Gastrocnemius medialis (tissue), 4 donors: ENCODE measurements at places on chromosomes 1 and 21. TPM values are rescaled to one million over a fixed set of nuclear protein-coding genes. Genes with fewer than 3 reads are reported as not detected.

- H3K27ac ChIP-seq = peak overlapping the region; percentile 16
- H3K4me1 ChIP-seq = no peaks in the 10 kb centered on the region
- H3K4me3 ChIP-seq = no peak overlapping the region
- no peak for DNase-seq
- no peaks in the 10 kb centered on the region for H3K27me3 ChIP-seq
- no peaks in the 10 kb centered on the region for H3K36me3 ChIP-seq
Observed at GRCh38 chr21:16250273-16250672, 520.5 kb downstream of the USP25 start.

- H3K27ac ChIP-seq = no peak overlapping the region
- no peaks in the 10 kb centered on the region for H3K36me3 ChIP-seq
- H3K27me3 ChIP-seq = no peaks in the 10 kb centered on the region
- no peak overlapping the region for H3K4me3 ChIP-seq
Observed at GRCh38 chr21:14243874-14244273, 27.9 kb downstream of the RBM11 start.

- H3K27me3 ChIP-seq = no peaks in the 10 kb centered on the region
- no peaks in the 10 kb centered on the region for H3K36me3 ChIP-seq
- no peak for DNase-seq
Observed at GRCh38 chr1:175158170-175158591, 34.4 kb downstream of the KIAA0040 start.

DNA sequence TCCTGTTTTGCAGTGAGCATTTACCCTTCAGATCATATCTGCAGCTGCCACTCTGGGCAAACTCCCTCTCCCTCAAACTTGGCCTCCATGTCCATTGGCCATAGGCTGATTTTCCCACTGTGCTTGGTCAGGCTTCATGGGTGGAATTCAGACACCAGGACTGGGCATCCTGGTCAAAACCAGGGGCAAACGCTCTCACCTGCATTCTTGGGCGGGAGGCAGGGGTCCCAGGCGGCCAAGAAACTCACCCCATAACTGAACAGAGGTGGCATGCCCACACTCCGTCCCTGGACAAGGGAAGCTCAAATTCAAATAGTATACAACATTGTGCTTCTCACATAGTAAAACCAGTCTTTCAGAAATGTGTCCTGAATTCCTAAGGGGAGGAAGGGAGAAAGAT lies 81.1 kb upstream of the ZNF648 start:
- no peak overlapping the region for H3K4me3 ChIP-seq
- no peaks in the 10 kb centered on the region for H3K27me3 ChIP-seq
- H3K27ac ChIP-seq = peak overlapping the region; percentile 95
- peaks cover 27% of the 10 kb centered on the region for H3K4me1 ChIP-seq

DNA sequence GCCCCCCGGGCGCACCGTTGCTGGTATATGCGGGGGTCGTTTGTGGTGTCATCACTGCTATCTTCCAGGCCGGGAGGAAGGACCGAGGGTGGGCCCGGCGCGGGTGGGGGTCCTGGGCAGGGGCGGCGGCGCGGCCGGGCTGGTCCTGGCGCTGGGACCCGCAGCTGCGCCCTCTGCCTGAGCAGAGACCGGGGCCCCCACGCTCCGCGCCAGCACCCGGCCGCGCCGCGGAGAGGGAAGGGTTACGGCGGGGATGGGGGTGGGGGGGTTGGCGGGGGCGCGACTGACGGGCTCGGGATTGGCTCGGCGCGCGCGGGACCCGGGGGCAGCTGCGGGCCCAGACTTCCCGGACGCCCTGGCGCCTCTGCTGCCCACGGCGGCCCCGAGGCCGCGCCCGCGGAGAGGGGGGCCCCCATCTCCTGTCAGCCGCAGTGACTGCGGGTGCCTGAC lies 13.8 kb upstream of the SAMD11 start:
- no peak overlapping the region for H3K27ac ChIP-seq
- no peak for DNase-seq
- peaks cover 36% of the 10 kb centered on the region for H3K27me3 ChIP-seq
- no peaks in the 10 kb centered on the region for H3K4me1 ChIP-seq

GRCh38 chr1:37174876-37175275 lies 140.6 kb upstream of the GRIK3 start:
- H3K36me3 ChIP-seq = no peaks in the 10 kb centered on the region
- H3K4me3 ChIP-seq = no peak overlapping the region
- DNase-seq = no peak
- no peaks in the 10 kb centered on the region for H3K27me3 ChIP-seq

DNA sequence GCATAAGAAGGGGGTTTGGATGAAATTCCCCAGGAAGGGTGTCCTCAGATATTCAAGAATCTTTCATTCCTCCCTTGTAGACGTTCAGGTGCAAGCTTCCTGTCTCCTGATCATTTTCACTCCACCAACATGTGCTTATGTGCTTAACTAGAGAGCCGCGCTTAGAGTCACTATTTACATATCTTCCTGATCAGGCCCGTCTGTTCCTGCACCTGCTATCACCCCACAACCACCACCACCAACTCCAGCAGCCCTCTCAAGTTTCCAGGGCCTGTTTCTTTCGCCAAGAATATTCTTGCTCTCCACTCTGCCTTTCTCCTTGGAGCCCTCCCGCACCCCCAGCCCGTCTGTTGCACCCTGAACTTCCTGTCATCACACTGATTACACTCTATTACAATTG lies 113.4 kb downstream of the SPSB1 start:
- no peak for DNase-seq
- no peaks in the 10 kb centered on the region for H3K36me3 ChIP-seq
- peaks cover 11% of the 10 kb centered on the region for H3K4me1 ChIP-seq
- H3K27ac ChIP-seq = no peak overlapping the region

DNA sequence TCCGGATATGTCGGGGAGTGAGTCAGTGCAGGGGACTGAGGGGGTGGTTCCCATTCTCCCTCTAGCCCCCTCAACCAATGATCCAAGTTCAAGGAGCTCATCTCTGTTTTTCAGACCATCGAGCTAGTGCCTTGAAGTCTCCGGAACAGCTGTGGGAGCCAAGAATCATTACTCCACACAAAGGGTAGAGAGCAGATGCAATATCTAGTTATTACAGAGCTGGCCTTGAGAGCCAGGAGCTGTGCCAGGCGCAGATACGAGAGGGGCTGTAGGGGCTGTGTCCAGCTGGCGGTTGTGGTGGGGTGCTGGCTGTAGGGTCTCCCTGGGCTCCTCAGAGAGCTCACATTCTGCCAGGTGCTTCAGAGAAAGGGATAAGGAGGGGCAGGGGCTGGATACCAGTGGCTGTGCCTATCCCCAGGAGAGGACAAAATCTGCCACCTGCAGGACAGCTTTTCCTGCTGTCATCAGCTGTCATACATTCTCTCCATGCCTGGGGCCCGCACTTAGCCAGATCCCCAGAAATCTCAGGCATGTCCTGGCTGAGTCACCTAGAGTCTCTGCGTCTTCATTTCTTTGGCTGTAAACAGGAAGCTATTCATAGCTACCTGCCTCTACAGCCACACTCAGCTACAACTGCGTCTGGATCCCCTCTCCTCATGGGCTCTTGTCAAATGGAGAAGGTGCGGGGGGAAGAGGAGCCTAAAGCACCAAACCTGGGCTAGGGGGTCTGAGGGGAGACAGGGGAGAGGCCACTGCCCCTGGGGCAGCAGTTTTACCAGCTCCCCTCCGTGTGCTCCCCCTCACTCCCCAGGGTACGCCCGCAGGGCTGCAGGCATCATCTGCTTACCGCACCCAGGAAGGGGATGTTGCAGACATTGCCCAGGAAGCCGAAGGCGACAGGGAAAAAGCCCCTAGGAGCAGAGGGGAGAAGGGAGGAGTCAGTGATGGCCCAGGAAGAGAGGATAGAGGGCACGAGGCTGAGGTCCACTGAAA lies 2.4 kb upstream of the KISS1 start:
- H3K4me3 ChIP-seq = peak overlapping the region; percentile 20
- H3K27me3 ChIP-seq = peaks cover 8% of the 10 kb centered on the region

DNA sequence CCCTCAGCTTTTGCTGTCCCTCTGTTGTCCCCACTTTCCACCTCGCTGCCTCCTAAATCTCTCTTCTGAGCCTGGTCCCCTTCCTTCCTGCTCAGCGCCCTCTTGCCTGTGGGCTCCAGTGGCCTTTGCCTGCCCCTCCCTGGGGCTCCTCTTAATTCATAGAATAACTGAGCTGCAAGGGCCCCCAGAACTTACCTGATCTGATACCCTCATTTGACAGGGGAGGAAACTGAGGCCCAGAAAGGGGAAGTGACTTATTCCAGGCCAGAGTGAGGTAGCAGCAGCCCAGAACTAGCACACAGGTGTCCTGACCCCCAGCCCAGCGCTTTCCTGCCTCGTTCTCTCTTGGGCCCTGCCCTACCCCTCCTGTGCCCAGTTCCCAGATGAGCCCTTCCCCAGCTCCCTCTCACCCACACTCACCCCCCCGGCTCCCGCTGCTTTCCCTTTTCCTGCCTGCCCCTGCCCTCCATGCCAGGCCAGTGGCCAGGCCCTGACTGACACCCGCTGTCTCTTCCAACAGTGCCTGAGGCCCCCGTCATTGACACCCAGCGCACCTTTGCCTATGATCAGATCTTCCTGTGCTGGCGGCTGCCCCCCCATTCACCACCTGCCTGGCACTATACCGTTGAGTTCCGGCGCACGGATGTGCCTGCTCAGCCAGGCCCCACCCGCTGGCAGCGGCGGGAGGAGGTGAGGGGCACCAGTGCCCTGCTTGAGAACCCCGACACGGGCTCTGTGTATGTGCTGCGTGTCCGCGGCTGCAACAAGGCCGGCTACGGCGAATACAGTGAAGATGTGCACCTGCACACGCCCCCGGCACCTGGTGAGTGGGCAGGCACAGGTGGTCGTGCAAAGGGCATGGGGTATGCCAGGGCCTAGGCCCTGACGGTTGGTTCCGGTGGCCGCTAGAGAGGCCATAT lies 5.7 kb downstream of the TRIM46 start:
- no peak for DNase-seq
- H3K4me1 ChIP-seq = peaks cover under 1% of the 10 kb centered on the region
- no peak overlapping the region for H3K27ac ChIP-seq
- H3K27me3 ChIP-seq = peaks cover 7% of the 10 kb centered on the region

DNA sequence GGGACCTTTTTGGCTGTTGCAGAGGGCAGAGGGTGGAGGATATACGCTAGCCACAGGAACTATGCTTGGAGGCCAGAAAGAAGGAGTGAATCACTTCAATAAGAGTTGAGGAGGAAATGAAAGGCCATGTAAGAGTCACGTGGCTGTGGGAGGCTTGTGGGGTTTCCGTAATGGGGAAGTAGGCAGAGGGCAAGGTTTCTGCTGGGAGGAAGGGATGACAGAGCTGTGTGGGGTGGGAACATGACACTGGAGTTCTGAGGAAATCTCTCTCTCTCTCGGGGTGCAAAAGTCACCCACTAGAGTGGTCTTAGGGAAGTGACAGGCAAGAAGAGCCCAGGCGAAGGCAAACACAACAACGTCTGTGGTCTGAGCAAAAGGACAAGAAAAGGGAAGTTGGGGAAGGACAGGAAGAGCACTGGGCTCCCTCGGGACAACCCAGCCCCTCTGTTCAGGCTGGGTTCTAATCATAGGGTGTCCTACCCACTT lies 3.9 kb upstream of the CD1C start:
- DNase-seq = peak; percentile 52
- no peak overlapping the region for H3K4me3 ChIP-seq

GRCh38 chr1:12546771-12547585 lies 71.0 kb downstream of the DHRS3 start:
- peaks cover 36% of the 10 kb centered on the region for H3K4me1 ChIP-seq
- peak overlapping the region; percentile 84 for H3K27ac ChIP-seq
- no peaks in the 10 kb centered on the region for H3K36me3 ChIP-seq
- DNase-seq = peak; percentile 73
- no peaks in the 10 kb centered on the region for H3K27me3 ChIP-seq

DNA sequence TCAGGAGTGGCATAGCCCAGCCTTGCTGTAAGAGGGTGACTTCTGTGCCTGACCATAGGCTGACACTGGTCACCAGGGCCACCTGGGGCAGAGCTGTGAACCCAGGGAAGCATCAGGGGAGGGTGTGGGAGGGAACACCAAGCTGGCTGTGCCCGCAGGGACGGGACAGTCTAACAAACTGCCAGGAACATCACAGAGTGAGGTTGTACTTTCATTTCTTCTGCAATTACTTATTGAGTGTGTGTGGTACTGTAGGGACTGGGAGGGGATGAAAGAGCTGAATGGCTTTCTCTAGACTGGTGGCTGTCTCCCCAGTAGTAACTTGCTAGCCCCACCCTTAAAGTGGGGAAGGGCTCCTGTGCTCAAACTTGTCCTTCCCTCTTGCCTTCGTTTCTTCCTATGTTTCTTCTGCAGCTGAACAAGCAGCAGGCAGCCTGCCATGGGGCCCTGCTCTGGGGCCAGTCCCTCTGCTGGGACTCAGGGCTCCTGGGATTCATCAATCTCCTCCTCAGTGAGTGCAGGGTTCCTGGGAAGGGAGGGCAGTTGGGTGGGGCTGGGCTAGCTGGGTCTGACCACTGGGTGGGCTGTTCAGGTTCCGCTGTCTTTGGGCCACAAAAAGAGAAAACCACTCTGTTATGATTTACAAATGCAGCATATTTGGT lies 39.7 kb upstream of the ETV3 start:
- no peaks in the 10 kb centered on the region for H3K36me3 ChIP-seq
- no peaks in the 10 kb centered on the region for H3K27me3 ChIP-seq
- no peak overlapping the region for H3K4me3 ChIP-seq
- no peak for DNase-seq
- H3K4me1 ChIP-seq = no peaks in the 10 kb centered on the region

DNA sequence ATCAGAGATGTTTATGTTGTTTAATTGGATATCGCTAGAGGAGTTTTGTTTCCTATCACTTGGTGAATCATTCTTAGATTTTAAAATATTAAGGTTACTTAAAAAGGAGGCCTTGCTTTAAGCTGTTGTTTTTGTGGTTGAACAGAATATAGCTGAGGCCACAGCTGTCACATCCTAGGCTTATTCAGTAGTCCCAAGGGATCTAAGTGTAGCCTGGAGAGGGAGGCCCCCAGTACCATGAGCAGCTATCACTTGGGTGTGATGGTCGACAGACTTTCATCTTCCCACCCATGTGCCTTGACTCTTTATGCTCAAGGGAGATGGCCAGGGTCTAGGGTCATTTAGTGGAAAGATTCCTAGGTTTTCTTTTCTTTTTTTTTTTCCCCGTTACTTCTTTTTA lies 278.7 kb downstream of the HHAT start:
- DNase-seq = no peak
- H3K4me1 ChIP-seq = no peaks in the 10 kb centered on the region
- no peak overlapping the region for H3K27ac ChIP-seq

GRCh38 chr1:240539769-240540414 lies 72.1 kb downstream of the GREM2 start:
- H3K36me3 ChIP-seq = no peaks in the 10 kb centered on the region
- H3K4me1 ChIP-seq = no peaks in the 10 kb centered on the region
- no peak for DNase-seq
- no peak overlapping the region for H3K4me3 ChIP-seq
- H3K27me3 ChIP-seq = no peaks in the 10 kb centered on the region
- no peak overlapping the region for H3K27ac ChIP-seq

GRCh38 chr1:68409426-68409825 lies 40.3 kb downstream of the RPE65 start:
- no peaks in the 10 kb centered on the region for H3K36me3 ChIP-seq
- H3K4me3 ChIP-seq = no peak overlapping the region
- no peaks in the 10 kb centered on the region for H3K4me1 ChIP-seq
- no peaks in the 10 kb centered on the region for H3K27me3 ChIP-seq
- DNase-seq = no peak

- H3K27ac ChIP-seq = no peak overlapping the region
- H3K4me3 ChIP-seq = no peak overlapping the region
- H3K4me1 ChIP-seq = no peaks in the 10 kb centered on the region
- no peak for DNase-seq
- H3K36me3 ChIP-seq = no peaks in the 10 kb centered on the region
Observed at GRCh38 chr1:57736940-57737339, 313.1 kb upstream of the DAB1 start.

GCLM gene
- total RNA-seq = 20.9 TPM

PCAT6 gene
- not detected for total RNA-seq

KCND3 gene
- total RNA-seq = 2.6 TPM

PIK3CD gene
- total RNA-seq = 0.66 TPM

CFAP298 gene
- total RNA-seq = 21.4 TPM

LIPI gene
- not detected for total RNA-seq

SNIP1 gene
- 9.2 TPM for total RNA-seq

FAM177B gene
- not detected for total RNA-seq
